ENCODE measurements at places on chromosomes 12 and 14.

DNA sequence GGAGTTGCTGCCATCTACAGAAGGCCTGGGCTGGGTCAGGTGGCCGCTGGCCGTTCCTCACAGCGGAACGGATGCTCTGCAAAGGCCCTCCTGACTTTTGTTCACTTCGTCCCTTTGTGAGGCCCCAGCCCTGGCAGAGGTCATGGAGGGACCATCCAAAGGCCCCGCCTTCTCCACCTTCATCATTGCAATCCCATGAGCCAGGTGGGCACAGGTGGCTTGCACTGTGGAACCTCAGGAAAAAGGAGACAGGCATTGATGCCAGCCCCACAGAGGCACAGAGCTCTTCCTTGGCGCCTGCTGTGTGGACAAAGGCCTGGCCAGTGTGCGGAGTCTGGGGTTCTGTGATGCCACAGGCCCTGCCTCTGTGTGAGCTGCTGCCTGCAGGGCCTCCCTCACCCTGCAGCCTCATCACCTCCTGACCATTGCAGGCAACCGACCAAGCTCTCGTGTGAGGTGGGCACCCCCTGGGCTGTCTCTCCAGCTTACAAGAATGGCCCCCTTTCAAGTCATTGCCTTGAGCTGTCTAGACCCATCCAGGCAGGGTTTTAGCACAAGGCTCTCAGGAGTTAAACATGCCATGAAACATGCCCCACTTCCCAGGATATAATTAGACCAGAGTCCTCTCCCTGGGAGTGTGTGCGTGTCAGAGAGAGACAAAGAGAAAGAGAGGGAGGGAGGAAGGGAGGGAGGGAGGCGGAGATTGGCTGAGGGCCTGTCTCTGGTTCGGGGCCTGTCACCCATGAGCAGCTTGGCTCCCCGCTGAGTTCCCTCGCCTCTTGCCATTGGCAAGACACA is 19.3 kb downstream of the NFKBIA start:
- DNase-seq, result no peak

DNA sequence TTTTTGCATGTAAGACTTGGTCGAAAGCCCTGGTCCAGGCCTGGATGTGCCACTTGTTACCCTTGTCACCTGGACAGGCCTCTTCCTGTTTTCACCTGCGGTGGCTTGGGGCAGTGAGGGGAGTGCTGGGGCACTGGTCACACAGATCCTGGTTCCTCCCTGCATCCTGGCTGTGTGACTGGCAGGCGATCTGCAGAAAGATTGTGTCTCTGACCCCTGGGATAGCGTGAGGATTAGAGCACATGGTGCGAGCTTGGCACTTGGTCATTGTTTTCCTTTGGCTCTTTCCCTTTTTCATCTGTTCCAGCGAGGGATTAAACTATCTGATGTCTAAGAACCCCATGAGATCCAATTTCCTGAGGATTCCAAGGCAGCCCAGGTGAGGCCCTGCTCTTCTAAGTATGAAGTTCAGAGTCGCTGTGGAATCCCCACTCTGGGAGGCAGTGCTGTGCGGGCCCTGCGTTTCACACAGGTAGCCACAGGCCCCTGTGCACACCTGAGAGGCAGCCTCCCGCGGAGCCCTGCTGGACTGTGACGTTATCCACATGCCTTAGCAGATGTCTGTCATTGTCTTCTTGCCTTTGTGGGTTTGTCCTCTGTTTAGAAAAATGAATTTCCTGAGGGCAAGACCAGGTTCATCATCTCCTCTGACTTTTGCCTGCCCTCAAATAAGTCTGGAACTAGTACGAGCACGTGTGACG is 288.4 kb downstream of the CACNA1C start:
- no peak for DNase-seq

- no peak for DNase-seq
Observed at GRCh38 chr14:26332966-26333365, 264.9 kb downstream of the NOVA1 start.

DNA sequence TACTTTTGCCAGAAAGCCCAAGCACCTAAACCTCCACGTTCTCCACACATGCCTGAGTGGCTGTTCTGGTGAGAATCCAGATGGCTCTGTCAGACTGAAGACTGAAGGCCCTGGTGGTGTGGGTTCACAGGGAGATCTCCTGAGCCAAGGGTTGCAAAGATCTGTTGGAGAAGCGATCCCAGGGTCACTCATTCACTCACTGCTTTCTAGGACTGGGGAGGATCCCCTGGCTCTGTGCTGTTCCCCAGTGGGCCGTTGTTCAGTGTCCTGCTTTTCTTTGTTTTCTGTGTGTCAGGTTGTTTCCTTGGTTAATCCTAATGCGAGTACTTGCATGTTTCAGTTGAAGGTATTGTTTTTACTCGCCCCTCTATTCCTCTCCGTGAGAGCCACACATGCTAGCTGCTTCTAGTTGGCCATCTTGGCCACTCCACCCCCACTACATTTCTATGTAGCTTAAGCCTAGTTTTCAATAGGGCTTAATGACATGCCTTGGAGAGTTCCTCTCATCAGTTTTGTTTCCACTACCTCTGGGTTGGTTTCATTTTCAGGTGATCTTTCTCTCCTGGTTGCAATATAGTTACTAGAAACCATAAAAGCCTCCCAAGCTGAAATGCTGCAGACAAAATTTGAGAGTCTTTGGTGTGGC is 144.5 kb upstream of the SLC38A2 start:
- peak; percentile 80 for DNase-seq

DNA sequence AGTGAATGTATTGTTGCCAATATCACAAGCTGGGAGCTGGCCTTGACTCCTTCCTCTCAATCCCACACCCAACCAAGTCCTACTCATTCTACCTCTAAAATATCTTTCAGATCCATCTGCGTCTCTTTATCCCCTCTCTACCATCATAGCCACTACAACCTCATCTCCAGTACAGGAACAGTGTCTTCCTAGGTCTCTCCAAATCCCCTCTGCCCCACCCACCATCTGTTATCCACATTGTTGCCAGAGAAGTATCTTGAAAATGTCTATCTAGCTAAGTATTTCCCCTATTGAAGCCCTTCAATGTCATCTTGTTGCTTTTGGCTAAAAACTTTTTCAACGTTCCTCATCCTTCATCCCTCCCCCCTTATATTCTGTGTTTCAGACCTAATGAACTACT is 244.7 kb downstream of the C12orf75 start:
- no peak for DNase-seq

DNA sequence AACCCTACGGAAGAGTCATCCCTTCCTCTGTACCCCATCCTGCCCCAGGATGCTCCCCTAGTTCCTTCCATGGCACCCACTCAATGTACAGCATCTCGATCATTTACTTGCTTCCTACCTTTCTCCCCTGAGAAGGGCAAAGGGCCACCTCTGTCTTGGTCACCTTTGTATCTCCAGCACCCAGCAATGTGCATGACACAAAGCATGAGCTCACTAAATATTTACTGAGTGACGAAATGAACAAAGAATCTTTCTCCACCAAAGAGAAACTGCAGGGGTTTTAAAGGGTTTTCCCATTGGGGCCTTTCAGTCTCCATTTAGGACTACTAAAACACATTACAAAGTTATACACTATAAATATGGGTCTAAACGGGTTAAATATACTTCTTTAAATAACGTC is 30.6 kb downstream of the ATG14 start:
- DNase-seq, result no peak

- no peak for DNase-seq
Observed at GRCh38 chr12:15677228-15677627, 112.0 kb downstream of the EPS8 start.

- DNase-seq, result peak; percentile 73
Observed at GRCh38 chr12:104494137-104494792, 37.5 kb downstream of the CHST11 start.

DNA sequence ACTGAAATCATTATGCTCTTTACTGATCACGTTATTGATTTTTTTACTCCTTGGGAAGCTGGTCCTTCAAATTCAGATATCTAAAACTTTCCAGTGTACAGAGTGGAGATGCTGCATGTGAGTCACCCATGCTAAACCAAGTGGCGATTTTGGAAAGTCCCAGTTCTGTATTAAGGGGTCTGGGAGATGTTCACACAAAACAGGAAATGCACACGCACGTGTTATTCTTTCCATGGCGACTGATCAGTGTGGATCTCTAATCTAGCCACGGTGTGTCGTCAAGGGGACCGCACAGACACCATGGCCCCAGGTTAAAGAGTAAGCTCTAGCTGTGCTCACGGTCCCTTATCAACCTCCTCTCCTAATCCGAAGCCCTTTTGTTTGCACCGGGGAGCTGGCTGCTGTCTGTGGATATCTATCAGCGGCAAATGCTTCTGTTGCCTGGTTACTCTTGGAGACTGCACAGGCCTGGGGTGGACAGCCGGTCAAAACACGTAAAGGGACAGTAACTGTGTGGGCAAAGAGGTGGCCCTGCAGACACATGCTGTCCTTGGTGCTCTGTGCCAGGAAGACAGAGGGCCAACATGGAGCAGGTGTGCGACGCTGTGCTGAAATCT is 96.6 kb downstream of the RIMBP2 start:
- no peak for DNase-seq

DNA sequence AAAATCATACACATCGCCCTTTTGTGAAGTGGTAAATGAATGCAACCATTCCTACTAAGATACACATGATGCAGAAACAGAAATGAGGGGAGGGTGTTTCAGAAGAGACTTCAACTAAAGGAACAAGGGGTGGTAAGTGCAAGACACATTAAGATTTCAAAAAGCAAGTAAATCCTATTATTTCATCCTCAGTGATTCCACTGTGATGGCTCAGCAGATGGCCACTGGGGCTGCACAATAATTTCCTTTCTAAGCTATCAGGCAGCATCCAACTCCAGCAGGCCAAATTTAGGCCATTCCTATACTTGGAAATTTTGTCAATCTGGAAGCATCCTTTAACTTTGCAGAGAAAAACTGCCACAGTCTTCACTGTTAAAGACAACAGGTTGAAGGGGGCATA is 272.4 kb downstream of the NELL2 start:
- DNase-seq, result no peak

GRCh38 chr12:119682639-119683252 is 14.8 kb downstream of the PRKAB1 start:
- DNase-seq, result no peak

GRCh38 chr12:8917751-8918150 is 3.4 kb downstream of the PHC1 start:
- no peak for DNase-seq

GRCh38 chr12:69497308-69498026 is 27.3 kb downstream of the FRS2 start:
- no peak for DNase-seq

DNA sequence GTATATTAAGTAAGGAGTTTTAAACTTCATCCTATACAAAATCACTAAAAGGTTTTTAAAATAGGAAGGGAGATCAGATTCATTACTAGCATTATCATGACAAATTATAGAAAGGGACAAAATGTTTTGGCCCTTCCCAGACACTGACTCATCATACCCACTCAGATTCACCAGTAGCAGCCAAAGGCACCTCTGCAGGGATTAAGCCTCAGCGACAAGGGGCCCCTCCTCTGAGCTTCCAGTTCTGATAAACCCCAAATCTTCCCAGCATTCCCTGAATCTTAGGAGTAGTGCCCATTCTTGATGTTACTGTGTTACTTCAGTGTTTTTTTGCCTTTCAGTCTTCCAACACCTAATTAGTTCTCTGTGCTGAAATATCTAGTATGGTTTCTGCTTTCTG is 14.5 kb downstream of the KRAS start:
- no peak for DNase-seq

DNA sequence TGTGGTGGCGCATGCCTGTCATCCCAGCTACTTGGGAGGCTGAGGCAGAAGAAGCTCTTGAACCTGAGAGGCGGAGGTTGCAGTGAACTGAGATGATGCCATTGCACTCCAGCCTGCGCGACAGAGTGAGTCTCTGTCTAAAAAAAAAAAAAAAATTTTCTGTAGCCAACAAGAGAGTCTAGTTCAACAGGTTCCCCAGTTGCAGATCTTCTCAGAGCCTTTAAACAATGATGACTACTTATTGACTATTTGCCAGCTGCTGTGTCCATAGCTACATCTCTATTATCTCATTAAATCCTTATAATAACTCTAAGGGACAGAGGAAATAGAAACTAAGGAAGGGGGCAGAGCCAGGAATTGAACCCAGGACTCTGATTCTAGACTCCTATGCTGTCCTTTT is 15.2 kb upstream of the MYL2 start:
- no peak for DNase-seq

- no peak for DNase-seq
Observed at GRCh38 chr14:101177301-101177971, 273.9 kb upstream of the RTL1 start.

GRCh38 chr12:75883241-75883640 is 148.3 kb downstream of the PHLDA1 start:
- DNase-seq, result no peak

GRCh38 chr14:99716850-99717681 is 33.0 kb downstream of the CYP46A1 start:
- DNase-seq, result no peak

DNA sequence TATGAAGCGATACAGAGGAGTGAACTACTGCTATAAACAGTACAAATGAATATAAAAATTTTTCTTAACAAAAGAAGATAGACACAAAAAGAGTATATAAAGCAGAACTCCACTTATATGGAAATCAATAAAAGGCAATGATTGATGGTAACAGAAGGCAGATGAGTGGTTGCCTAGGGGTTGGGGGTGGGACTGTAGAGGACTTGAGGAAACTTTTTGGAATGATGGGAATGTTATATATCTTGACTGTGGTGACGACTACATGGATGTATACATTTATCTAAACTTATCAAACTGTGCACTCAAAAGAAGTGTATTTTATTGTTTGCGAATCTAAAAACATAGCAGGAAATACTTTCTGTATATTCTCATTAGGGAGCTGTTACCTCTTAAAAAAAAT is 89.1 kb downstream of the PTCSC3 start:
- no peak for DNase-seq

GRCh38 chr14:69152902-69153151 is at the start of gene DCAF5:
DCAF5 (minus strand) TSS chr14:69153119; CDS start chr14:69152978, 141 bp downstream.
- peak; percentile 98 for DNase-seq

GRCh38 chr12:74641694-74642093 is 104.1 kb downstream of the ATXN7L3B start:
- DNase-seq, result no peak

DNA sequence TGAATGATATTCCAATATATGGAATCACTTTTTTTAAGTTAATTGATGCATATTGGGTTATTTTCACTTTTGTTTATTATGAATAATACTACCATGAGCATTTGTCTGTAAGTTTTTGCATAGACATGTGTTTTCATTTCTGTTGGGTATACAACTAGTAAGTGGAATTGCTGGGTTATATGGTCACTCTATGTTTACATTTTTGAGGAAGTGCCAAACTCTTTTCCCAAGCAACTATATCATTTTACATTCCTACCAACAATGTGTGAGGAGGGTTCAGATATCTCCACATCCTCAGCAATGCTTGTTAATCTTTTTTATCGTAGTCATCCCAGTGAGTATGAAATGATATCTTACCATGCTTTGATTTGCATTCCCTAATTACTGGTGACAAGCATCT is 64.0 kb downstream of the MON2 start:
- no peak for DNase-seq

Measured in T-helper 2 cell (primary cell).